Uterus (tissue), 4 donors: ENCODE measurements at places on chromosomes 1 and 21. TPM values are rescaled to one million over a fixed set of nuclear protein-coding genes. Genes with fewer than 3 reads are reported as not detected.

The ZNF683 gene
- total RNA-seq = not detected

DNA sequence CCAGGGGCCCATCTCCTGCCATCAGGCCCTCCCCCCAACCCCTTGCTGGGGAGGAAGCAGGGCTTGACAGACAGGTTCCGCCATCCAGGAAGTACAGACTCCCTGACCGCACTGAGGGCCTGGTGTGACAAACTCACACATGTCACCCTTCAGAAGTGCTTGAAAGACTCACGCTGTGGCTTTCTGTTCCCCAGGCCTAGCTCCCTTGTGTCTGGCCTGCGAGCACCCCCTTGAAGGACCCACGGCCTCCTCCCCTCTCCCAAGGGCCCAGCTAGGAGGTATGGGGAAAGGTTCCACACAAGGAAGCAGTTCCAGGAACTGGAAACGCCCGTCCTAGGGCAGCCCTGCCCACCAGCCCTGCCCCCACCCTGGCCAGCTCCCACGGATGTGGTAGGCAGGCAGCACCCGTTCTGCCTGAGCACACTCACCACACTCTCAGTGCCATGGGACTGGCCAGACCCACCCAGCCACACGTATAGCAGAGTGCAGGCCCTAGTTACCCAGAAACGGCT lies 26.7 kb downstream of the SLC2A1 start:
- DNase-seq = no peak

The ALX3 gene
- 0.21 TPM for total RNA-seq

GRCh38 chr1:37036667-37037053 lies 2.3 kb upstream of the GRIK3 start:
- no peak for DNase-seq

DNA sequence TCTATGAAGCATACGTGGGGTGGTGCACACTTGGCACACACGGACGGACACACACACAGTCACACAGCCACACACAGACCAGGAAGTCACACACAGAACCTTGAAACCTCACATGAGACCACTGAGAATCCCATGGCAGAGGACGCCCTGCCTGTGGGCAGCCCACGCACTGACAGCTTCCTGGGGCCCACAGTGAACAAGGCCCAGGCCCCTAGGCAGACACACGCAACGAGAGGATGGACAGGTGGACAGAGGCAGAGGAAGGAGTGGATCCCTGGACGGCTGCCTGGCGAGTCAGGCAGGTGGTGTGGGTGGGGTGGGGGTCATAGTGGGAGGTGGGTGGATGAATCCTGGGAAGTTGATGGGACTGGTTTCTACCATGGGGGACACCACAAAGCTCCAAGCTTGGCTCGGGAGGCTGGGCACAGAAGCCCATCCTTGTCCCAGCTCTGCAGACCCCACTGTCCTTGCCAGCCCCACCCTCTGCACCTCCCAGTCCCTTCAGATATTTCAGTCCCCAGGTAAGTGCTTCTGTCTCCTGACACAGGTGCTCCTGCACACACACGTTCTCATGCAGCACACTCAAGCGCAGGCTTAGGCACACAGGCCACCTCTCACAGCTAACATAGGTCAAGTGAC lies 49.1 kb downstream of the WNT9A start:
- no peak for DNase-seq

GRCh38 chr1:197178998-197179397 lies 32.5 kb upstream of the ASPM start:
- DNase-seq = no peak

The LRRC38 gene
- not detected for total RNA-seq

The TPR gene
- 122 TPM for total RNA-seq

DNA sequence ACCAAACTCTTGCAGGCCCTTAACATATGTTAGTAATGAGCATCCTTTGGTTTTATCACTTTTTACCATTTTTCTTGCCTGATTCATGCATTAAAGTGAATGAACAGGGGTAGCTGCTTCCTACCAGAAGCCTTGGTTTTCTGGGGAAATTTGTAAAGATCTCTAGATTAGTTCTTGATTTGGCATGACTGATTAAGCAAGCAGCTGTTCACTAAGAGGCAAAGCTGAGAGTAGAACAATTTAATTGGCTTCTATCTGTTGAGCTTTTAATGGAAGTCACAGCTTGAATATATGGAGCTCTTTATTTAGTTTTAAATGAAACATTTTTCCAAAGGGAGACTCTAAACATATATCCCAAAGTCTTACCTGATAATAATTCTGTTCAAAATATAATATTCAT lies 23.6 kb downstream of the TLCD4 start:
- DNase-seq = no peak

- DNase-seq = peak; percentile 85
Measured at GRCh38 chr1:1000357-1001056, 610 bp upstream of the HES4 start.

GRCh38 chr1:58983633-58984245 lies 199.9 kb upstream of the JUN start:
- DNase-seq = no peak

The CFAP141 gene
- total RNA-seq = not detected
